ENCODE measurements at places on chromosomes 4 and X. TPM values are rescaled to one million over a fixed set of nuclear protein-coding genes. Genes with fewer than 3 reads are reported as not detected.
A peak's percentile ranks its signal among the peaks of the same experiment; 100 is the strongest.

- no peak for DNase-seq
Measured at GRCh38 chr4:121740796-121741409, 24.1 kb downstream of the SMIM43 start.

DNA sequence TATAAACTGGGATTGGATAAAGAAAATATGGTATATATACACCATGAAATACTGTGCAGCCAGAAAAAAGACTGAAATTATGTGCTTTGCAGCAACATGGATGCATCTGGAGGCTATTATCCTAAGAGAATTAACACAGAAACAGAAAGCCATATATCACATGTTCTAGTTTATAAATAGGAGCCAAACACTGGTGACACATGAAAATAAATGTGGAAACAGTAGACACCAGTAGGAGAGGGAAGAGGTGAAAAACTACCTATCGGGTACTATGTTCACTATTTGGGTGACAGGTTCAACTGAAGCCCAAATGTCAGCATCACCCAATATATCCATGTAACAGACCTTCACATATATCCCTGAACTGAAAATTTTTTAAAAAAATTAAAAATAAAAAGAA, 725.1 kb downstream of the C4orf33 start:
- no peak for DNase-seq

ZNF81 gene
- 0.56 TPM for polyA plus RNA-seq

DNA sequence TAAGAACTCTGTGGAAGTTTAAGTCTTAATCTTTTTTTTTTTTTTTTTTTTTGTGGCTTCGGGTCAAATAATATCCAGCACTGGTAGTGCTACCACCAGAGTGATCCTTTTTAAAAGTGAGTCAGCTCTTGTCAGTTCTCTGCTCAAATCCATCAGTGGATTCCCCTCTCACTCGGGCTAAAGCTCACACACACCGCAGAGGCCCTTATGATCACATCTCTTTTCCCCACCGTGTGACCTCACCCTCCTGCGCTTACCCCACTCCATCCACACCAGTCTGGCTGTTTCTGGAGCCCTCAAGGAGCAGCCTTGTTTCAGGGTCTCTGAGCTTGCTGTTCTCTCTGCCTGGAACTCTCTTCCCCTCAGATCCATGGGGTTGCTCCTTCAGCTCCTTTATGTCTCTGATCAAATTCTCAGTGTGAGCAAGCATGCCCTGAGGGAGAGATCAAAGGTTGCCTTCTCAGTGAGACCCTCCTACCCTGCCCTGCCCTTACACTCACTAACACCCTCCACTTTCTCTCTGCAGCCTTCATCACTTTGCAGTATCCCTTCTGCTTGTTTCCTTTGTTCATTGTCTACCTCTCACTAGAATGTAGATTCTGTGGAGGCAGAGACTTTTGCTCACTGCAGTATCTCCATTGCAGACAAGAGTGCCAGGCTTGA, 19.8 kb upstream of the BEND4 start:
- DNase-seq = no peak

PABPC4L gene
- polyA plus RNA-seq = 0.35 TPM

ADH7 gene
- polyA plus RNA-seq = 62.2 TPM

DNA sequence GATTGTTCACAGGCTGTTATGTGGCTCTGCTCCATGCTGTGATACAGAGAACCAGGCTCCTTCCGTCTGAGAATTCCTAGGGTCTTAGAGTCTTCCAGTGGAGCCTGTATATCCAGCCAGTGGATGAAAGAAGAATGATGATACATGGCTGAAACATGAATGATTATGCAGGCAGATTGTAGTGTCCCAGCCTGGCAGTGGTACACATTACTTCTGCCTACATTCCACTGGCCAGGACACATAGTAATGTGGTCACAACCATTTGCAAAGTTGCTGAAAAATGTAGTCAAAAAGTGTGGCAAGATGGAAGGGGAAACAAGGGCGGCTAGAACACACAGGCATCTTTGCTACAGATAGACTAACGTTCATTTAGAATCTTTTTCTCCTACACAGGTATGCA, 4.5 kb upstream of the GBA3 start:
- no peak for DNase-seq

DNA sequence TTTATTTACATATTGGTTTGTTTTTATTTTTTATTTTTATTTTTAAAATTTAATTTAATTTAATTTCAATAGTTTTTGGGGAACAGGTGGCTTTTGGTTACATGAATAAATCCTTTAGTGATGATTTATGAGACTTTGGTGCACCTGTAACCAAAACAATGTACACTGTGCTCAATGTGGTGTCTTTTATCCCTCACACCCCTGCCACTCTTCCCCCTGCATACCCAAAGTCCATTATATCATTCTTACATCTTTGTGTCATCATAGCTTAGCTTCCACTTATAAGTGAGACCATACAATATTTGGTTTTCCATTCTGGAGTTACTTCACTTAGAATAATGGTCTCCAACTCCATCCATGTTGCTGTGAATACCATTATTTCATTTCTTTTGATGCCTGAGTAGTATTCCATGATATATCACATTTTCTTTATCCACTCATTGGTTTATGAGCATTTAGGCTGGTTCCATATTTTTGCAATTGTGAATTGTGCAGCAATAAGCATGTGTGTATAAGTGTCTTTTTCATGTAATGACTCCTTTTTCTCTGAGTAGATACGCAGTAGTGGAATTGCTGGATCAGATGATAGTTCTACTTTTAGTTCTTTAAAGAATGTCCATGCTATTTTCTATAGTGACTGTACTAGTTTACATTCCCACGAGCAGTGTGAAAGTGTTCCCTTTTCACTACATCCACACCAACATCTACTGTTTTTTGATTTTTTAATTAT, 157.1 kb downstream of the CPXCR1 start:
- DNase-seq = no peak

DNA sequence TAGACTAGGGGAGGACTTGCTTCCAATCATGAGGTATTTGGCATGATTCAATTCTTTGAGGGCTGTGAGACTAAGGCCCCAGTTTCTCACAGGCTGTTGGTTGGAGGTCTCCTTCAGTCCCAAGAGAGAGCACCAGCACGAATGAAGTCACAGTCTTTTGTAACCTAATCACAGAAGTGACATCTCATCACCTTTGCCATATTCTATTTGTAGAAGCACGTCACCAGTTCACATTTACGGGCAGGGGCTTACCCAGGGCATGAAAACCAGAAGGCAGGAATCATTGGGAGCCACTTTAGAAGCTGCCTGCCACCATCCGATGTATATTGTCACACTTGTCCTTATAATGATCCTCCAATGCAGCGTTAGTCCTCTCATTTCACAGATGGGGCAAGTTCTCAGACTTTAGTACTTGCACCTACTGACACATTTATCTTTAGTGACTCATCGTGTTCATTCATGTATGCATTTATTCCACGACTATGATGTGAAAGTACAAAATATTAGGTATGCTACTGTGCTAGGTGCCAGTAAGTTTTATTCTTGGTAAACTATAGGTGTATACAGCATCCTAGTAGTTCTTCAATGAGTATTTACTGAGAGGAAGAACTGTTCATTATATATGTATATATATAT, 163.8 kb upstream of the PGRMC2 start:
- no peak for DNase-seq

CHM gene
- 7.1 TPM for polyA plus RNA-seq

DNA sequence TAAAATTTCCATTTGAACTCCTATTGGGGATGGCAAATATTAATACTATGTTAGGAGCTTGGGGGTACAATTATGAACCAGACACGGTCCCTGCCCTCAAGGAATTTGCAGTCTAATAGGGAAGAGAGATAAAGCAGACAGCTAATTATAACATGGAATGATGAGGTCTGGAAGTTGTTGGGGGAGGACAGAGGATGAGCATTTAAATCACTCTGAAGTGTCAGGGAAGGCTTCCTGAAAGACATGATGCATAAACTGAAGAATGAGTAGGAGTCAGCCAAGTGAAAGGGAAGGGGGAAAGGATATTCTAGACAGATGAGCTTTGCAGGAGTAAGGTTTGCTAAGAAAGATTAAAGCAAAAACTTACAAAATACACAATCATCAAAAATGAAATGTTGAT, 15.9 kb downstream of the PLAC1 start:
- no peak for DNase-seq

GPR50 gene
- not detected for polyA plus RNA-seq

FAM9B gene
- not detected for polyA plus RNA-seq

DNA sequence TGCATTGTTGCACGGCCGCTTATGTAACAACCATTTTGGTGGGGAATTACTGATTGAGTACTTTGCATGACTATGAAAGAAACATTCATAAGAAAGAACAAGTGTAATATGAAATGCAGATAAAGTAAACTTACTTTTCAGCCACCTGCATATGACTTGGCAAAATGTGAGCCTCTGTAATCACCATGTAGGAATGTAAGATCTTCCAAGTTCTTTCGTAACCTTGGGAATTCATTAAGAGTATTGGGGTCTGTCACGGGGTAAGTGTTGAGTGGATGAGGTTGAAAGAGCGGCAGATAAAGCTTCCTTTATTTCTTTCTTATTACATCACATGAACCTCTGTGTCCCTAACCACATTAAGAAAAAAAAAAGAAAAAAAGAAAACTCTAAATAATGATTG, 348.5 kb upstream of the NR3C2 start:
- no peak for DNase-seq

GRCh38 chrX:250965-251364, 30.2 kb upstream of the PLCXD1 start:
- no peak for DNase-seq

- no peak for DNase-seq
Measured at GRCh38 chr4:3107691-3108121, 33.2 kb downstream of the HTT start.

DNA sequence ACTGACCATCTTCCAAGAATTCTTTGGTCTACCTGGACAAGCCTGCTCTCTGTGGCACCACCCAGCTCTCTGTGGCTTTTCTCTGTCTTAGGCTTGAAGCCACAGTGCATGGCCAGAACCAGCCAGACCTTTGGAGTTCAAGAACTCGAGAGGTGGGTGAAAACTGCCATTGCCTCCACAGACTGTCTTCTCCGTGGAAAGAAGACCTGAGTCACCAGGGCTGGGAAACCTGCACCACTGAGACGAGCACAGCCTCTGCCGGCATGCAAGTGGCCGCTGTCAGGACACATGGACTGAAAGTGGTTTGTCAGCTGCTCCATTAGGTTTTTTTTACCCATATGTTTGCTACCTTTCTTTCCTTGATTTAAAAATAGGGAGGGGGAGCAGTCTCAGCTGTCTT, 74.5 kb downstream of the MGST2 start:
- DNase-seq = no peak

DNA sequence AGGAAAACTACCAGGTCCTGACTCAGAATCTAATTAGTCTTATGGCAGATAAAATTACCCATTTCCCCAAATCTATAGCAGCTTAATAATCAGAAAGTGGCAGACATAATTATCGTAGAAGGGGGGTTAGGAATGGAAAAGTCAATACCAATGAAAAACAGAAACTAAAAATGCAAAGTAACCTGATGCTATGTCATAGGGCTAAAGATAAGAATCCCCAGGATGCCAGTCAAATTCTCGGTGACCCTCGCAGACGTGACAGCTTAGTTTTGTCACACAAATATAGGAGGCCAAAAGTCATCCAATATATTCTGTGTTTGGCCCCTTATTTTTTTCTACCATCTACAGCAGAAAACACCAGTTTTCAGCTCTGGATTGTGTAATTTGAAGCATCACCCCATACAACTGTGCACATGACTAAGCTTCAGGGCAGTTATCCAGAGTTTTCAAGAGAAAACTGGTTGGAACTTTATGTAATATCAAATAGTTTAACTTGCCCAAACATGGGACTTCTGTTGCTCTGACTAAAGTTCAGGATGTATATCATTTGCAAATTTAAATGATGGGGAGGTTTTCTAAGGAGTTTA, 30.9 kb downstream of the RASSF6 start:
- DNase-seq = no peak

TEX13C gene
- polyA plus RNA-seq = not detected

GASK1B gene
- polyA plus RNA-seq = 2.4 TPM

TTC29 gene
- polyA plus RNA-seq = not detected

PABPC1L2A gene
- polyA plus RNA-seq = not detected

- no peak for DNase-seq
Measured at GRCh38 chr4:57147335-57148060, 37.3 kb upstream of the IGFBP7 start.

DNA sequence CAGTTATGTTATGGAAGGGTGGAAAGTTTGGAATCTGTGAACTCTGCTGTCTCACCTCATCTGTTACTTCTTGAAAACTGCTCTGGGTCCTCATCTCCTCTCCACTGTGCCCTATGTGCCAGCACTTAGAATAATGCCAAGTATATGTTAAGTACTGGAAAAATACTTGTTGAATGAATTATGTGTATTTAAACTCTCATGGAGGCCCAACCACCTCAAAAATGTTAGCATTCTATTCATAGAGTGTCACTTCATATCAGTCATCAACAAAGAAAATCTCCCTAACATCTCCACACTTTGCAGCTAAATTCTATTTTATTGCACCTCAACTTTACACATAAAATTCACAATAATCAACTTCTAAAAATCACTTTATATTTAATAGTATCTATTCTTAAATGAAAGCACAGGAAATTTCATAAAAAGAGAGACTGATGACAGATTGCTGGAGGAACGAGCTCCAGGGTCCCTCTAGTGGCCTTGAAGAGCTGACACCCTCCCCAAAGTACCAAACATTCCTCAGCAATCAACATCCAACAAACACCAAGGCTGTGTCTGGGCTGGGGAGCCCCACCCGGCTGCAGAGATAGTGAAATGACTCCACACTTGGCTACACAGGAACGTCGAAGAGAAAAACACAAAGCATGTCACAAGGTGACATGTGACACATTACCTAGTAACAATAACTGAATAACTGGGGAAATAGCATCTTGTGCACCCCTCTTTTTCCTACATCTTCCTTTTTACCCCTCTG, 45.8 kb downstream of the SLC39A8 start:
- DNase-seq = peak; percentile 65

GRCh38 chr4:5980436-5981155, 37.6 kb downstream of the C4orf50 start:
- peak; percentile 41 for DNase-seq

- no peak for DNase-seq
Measured at GRCh38 chrX:6777238-6778002, 242.5 kb upstream of the VCX3A start.

- peak; percentile 14 for DNase-seq
Measured at GRCh38 chrX:43500996-43501694, 155.0 kb upstream of the MAOA start.

GRCh38 chr4:178296669-178297068, 854.4 kb upstream of the AGA start:
- no peak for DNase-seq

DNA sequence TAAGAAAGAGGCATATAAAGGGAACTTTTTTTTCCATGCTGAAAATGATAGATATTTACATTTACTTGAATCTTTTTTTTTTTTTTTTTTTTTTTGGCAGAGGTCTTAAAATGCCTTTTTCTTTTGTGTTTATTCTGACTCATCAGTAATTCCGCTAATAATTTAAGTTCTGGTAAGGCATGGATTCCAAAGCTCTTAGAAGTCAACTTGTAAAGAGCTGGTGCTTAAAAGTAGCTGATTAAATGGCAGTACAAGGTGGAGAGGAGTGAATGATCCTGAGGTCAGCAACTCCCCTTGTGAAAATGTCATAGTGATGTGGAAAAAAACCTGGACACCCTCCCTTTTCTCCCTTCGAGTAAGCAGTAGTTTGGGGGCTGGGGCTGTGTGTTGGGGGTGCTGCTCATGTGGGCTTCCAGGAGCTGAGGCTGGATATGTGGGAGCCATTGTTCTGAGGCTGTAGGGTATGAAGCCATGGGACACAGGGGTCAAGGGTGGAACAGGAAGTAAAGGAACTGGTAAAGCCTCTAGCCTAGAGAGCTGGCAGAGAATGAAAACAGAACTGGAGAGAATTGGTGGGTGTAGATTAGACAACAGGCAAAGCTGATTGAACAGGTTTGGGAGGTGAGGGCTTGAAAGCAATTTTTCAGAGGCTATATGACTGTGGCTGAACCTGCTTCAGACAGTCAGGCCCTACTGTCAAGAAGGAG, 41.0 kb upstream of the PITX2 start:
- DNase-seq = peak; percentile 23
